Lung microvascular endothelial cell (primary cell): ENCODE measurements at places on chromosomes 3 and 15. TPM values are rescaled to one million over a fixed set of nuclear protein-coding genes. Genes with fewer than 3 reads are reported as not detected.

KBTBD13 gene
- total RNA-seq: not detected in 2 replicates

CHL1 gene
- total RNA-seq: not detected in 2 replicates

THBS1 gene
- 3,460 and 6,737 TPM in 2 replicates for total RNA-seq

LYZL4 gene
- not detected in 2 replicates for total RNA-seq

B3GNT5 gene
- 22.7 and 31.3 TPM in 2 replicates for total RNA-seq

C3orf49 gene
- total RNA-seq: not detected in 2 replicates

PRR20G gene
- not detected in 2 replicates for total RNA-seq

SLC25A38 gene
- total RNA-seq: 13.7 and 16.1 TPM in 2 replicates

CCK gene
- total RNA-seq: not detected in 2 replicates

GPR62 gene
- total RNA-seq: not detected in 2 replicates

- DNase-seq: peak; percentile 92
Measured at GRCh38 chr3:195914648-195915473, 6.5 kb upstream of the TNK2 start.

DNA sequence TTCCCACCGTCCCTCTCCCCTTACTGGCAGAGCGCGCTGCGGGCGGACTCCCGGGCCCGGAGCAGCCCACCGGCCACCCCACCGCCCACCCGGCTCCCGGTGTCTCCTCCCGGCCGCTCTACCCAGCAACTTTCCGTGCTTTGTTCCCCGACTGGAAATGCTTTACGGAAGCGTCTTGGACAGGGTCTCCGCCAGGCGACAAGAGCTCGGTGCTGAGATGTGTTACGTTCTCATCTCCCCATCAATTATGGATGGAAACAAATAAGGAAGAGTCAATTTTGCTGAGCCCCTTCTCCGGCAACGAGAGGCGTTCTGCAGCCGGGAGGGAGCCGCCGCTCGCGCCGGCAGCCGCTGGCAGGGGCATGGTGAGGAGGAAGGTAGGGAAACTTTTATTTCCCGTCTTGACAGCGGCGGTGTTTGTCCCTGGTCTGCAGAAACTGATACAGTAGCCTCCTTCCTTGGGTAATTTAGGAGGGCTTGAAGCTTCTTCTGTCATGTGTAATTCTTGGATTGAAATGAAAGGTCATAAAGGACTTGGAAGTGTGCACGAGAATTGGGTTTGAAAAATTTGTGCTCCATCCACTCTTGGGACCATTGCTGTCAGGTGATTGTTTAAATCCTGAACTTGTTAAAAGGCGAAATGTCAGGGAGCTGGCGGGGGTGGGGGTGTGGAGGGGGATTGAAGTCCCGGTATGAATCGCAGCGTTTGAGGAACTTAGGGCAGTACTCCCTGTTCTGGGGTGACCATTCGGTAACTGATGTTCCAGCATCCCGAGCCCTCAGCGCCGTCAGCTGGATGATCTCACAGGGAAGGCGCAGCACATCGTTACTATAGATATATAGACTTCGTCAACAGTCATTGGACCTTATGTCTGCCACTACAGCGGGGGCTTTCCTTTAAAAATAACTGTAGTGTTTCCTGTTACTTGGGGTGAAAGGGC lies 1.5 kb downstream of the SEMA6D start:
- DNase-seq: peak; percentile 10

DNA sequence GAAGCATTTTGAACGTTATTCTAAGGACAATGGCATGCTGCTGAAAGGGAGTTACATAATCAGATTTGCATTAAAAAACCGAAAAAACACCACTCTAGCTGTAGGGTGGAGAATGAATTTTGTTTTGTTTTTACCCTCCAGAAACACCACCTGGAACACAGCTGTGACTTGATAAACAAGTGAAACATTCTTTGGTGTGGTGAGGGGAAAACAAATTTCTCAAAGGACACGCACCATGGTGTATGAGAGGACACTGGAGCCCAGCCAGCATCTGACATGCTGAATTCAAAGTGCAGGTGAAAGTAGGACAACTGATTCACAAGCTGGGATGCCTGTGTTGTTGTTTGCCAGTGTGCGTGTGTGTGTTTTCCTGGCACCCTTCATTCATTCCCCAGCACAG lies 554.5 kb upstream of the TBL1XR1 start:
- DNase-seq: no peak

DNA sequence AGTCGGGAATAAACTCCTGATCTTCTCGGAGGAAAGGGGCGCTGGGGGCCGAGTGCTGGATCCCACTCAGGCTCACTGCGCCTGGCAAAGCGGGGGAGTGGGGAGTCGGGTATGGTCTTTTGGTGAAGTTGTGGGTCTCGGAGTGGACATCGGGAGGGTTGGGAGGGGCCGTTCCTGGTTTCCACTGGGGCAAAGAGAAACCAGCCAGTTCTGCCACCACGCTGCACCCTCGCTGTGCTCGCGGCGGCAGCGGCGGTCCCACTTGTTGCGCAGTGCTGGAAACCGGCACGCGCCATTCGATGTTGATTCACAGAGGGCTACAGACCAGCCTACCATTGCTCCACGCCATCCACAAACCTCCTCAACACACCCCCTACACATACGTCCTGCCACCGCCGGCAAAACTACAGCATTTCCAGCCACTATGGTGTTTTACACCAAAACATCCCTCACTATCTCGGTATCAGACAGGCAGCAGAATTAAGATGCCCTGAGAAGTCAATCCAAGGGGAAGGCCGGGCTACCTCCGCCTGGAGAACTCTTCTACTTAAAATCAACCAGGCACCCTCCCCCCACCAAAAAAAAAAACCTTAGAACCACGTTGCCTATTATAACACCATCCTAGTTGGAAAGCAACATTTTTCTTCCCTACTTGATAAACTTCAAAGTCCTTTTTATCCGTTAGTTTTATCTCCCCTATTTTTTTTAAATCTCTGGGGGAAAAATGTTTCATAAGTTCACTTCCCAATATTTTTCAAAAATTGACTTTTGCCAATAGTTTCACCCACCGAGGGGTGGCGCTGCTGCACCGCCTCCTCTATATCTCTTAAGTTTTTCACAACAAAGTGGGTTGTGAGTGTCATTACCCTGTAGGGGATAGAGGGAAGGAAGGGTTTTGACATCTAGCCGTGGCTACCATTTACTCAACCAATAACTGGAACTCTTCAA lies 3.6 kb downstream of the BCL6 start:
- peak; percentile 82 for DNase-seq

- no peak for DNase-seq
Measured at GRCh38 chr15:101371519-101371918, 76.5 kb upstream of the SNRPA1 start.

- DNase-seq: no peak
Measured at GRCh38 chr3:113533534-113533892, 1.2 kb downstream of the SIDT1 start.

DNA sequence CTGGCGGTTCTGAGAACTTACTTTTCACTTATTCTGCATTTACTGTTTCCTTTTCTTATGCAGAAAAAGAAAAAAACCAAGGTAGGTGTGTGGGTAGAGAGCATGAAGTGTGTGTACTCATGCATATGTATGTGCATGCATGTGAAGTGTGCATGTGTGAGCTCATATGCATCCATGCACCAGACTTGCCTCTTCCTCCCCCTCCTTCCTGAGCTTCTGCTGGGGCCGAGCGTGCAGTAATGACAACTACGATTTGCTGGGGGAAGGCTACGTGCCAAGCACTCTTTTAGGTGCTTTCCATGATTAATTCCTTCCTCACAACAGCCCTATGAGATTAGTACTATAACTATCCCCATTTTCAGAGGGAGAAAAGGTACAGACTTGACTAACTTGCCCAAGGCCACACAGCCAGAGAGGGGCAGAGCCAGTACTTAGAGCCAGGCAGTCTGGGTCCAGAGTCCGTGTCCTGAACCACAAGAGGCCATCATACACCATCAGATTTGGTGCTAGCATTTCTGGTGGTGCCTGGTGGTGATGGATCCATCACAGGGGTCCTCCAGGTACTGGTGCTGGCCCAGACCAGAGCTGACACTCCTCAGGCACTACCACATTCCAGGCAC lies 46.7 kb downstream of the CAPN3 start:
- DNase-seq: peak; percentile 8

DNA sequence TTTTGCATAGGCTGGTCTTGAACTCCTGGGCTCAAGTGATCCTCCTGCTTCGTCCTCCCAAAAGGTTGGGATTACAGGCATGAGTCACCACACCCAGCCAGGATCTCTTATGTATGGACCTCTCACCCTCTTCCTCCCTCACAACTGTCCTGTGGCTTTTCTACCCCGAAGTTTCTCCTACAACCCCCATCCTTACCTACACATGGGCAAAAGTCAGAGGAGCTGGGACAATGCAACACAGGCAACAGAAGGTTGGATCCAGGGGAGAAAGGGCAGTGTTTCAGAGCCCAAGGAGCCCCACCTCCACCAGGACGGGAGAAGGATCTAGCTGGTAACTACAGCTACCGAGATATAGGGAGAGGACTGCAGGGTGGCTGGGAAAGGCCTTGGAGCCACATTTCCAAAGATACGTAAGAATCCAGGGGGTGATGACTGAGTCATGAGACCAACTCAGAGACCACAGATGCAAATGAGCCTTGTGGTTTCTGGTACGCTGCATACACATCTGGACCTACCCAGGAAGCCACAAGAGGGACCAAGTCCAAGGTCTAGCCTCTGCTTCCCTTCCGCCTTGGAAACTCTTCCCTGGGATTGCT lies 13.6 kb downstream of the IGDCC4 start:
- DNase-seq: no peak

DNA sequence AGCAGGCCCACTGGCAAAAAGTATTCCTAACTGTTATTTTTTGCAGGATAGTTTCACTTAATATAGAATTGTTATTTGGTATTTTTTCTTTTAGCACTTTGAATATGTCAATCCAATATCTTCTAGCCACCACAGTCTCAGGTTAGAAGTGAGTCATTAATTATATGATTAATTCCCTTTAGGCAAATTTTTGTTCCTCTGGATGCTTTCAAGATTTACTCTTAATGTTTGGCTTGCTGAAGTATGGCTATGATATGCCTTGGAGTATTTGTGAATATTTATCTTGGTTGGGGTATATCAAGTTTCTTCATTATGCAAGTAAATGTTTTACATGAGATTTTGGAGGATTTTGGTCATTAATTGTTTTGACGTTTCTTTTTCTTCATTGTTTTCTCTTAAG lies 152.1 kb upstream of the ALCAM start:
- DNase-seq: no peak

- no peak for DNase-seq
Measured at GRCh38 chr15:64845831-64846595, 4.3 kb downstream of the PLEKHO2 start.

- DNase-seq: no peak
Measured at GRCh38 chr3:111591555-111591954, 3.6 kb downstream of the ZBED2 start.

DNA sequence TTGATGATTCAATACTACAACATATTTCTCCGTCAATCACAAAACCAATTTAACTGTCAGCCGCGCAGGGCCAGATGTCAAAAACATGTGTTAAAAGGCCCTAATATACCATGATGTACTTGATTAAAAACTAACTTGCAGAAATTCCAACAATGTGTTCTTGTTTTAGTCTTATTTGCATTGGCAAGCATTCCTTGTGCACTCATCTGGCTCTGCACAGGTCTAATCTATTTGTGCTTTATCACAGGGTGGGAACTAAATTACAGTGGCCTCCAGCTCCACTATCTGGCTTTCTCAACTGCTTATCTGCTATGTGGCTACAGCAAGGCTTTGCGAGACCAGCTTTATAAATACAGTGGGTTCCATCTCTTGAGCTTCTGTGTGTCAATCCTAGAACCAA lies 455.5 kb downstream of the ERC2 start:
- DNase-seq: no peak

DNA sequence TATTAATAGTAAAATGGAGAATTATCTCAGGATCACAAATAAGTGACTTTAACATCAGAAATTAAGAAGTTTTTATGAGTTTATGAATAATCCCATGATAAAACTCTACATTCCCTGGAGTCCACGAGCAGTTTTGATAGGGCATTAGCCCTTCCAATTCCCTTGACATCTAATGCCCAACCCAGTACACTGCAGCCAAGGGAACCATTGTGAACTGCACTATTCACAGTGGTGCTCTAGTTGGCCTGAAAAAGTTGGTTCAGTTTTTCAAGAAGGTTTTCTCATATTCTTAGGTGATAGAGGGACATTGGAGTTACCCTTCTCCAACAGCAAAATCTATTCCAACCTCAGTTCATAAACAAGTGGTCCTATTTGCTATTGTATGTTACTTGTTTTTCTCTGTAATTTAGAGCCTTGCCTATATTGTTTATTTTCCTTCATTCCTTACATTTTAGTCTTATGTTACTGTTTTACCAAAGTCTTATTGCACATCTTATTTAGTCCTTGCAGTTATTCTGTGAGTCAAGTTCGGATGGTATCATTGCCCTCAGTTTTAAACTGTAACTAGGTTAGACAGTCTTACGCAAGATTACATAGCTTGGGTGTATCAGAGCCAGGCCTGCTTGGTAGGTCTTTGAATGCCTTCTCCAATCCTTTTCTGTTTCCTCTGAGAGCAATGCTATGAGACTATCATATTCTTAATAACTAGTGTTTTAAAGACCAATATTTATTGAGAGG lies 57.9 kb upstream of the SAMMSON start:
- no peak for DNase-seq

- DNase-seq: no peak
Measured at GRCh38 chr3:197356275-197356674, 57.9 kb upstream of the DLG1 start.
